ENCODE measurements at places on chromosomes 7 and 10.

DNA sequence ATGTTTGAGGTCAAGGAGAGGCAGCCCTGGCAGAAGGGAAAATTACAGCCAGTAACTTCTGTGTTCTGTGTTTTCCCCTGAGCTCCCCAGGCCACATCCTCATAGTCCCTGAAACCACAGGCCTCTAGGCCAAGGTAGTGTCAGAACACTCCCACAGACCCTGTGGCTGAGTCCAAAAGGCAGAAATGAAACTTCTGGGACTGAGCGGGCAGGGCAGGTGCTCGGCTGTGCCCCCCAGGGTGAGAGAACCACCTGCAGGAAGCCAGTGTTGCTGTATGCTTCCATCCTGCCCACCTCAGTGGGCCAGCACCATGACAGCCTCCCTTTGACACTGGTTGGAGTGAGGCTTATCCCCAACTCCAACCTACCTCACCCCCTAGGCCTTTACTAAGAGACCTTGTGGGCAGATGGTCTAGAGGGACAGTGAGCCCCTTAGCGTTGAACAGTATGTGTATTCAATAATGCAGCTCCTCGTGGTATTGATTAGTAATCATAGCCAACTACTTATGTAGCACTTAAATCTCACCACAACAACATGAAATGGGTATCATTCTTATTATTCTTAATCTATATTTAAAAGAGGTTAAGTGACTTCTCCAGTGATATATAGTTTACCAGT is 30.3 kb downstream of the PIK3CG start:
- H3K4me1 ChIP-seq: no peaks in the 10 kb centered on the region
- no peak overlapping the region for H3K27ac ChIP-seq
- no peaks in the 10 kb centered on the region for H3K27me3 ChIP-seq

GRCh38 chr7:100677308-100678267 is 4.0 kb downstream of the GNB2 start:
- H3K27ac ChIP-seq: no peak overlapping the region
- peak overlapping the region; percentile 80 for H3K4me3 ChIP-seq
- DNase-seq: no peak
- H3K4me1 ChIP-seq: peaks cover 13% of the 10 kb centered on the region

DNA sequence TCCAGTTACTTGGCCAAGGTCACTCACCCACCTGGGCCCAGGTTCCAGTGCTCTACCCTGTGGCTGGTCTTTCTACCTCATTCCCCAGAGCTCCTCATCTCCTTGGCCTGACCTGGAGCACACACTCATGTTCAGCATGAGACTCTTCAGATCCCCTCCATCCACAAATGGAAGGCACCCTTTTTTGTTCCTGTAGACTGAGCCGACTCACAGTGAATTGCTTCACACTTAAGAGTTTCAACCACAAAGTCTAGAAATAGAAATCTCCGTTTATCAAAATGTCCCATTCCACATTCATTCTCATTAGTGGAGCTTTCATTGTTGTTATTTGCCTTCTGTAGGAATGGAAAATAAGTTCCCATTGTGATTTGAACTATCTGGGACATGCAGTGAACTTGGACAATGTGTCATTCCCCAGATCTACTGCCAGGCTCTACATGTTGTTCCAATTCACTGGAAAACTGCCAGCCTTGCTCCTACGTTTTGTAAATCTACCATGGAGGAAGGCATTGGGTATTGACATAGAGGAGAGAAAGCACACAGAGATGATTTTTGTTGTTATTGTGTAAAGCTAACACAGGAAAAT is 125.3 kb upstream of the CELF2 start:
- H3K4me1 ChIP-seq: peaks cover 10% of the 10 kb centered on the region
- H3K27me3 ChIP-seq: no peaks in the 10 kb centered on the region
- H3K27ac ChIP-seq: no peak overlapping the region
- peaks cover 6% of the 10 kb centered on the region for H3K36me3 ChIP-seq
- no peak overlapping the region for H3K4me3 ChIP-seq
- DNase-seq: no peak

DNA sequence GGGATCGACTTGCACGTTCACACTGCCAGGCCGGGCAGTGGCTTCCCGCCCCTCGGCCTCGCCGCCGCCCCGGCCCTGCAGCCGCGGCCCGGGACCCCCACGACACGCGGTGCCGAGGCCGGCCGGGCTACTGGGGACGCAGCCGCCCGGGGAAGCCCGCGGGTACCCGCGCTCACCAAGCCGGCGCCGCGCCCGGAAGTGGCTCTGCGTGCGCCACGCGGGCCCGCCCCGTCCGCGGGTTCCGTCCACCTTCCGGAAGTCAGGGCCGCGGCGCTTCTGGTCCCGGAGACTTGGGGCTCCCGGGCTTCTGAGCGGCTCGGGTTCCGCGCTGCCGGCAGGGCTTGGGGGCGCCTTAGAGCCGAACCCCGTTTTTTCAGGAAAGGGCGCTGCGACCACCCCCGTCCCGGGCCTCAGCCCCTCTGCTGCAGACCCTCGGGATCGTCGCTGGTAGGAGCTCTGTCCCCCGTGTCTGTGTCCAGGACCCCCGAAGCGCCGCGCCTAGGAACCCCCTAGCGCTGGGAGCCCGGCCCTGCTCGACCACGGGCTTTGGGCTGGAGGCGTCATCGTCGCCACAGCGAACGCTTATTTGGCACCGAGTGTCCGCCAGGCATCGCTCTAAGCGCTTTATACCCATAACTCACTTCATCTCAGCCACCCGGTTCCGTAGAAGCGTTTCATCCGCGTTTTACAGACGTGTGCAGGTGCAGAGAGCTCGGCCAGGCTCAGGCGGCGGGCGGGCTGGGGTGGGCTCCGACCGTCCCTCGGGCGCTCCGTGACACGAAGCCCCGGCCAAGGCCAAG is at the start of gene PSMG3:
TSS of gene PSMG3 (minus strand) at position 200 of the 800 bp plus-strand sequence. CDS start 693 bp downstream, outside the sequence.
- peak within 1 kb of the TSS; percentile 84 for H3K27ac ChIP-seq
- peak within 1 kb of the TSS; percentile 92 for H3K4me3 ChIP-seq
- no peaks in the 10 kb centered on the region for H3K27me3 ChIP-seq
- peaks cover 30% of the 10 kb centered on the region for H3K4me1 ChIP-seq
- DNase-seq: peak; percentile 79

- H3K4me1 ChIP-seq: no peaks in the 10 kb centered on the region
- DNase-seq: no peak
- H3K4me3 ChIP-seq: no peak overlapping the region
Measured at GRCh38 chr10:6068422-6068821, 6.3 kb upstream of the IL2RA start.

DNA sequence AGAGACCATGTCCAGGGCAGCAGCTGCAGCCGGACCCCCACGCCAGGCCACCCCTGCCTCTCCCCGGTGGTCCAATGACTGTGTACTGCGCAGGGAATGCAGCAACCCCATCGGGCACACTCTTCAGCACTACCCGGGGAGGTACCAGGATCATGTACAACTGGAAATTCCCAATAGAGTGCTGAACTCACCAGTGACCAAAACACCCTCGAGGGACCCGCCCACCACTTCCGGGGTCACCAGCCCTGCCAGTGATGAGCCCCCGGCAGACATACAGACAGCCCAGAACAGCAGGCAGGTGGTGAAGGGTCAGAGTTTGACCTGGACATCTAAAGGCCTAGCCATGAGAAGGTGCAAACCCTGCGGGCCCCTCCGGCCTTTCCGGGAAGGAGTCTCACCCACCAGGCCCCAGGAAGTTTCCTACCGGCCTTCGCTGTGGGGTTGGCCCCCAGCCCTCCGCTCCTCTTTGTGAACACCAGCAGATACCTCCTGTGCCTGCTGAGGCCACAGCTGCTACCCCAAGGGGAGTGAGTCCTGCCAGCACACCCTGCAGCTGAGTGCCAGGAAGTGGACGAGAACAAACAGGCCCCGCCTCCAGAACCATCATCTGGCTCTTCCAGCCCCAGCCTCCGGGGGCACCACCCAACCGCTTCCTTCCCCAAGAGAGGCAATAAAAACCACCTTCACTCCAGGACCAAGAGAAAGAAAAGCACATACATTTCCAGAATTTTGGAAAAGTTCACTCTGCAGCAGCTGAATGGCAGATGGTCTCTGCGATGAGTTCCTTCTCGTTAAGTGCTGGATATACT is 5.0 kb upstream of the ANKRD61 start:
- H3K4me3 ChIP-seq: no peak overlapping the region
- H3K4me1 ChIP-seq: no peaks in the 10 kb centered on the region
- DNase-seq: peak; percentile 6

DNA sequence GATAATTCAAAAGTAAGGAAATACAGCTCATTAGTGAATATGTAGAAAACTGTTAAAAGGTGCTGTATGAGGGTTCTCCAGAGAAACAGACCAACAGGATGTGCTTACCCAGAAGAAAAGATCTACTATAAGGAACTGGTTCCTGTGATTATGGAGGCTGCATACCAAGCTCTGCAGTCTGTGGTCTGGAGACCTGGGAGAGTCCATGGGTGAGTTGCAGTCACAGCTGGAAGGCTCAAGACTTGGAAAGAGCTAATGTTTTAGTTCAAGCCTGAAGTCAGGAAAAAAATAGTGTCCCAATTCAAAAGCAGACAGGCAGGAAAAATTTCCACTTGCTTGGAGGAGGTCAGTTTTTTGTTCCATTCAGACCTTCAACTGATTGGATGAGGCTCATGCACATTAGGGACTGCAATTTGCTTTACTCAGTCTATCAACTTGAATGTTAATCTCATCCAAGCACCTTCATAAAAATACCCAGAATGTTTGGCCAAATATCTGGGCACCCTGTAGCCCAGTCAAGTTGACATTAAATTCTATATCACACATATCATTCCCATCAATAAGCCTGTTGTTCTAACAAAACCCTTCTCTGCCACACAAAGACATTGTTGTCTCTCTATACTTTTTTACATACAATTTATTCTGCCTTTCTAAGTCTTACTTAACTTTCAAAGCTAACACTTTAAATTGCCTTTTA is 197.9 kb upstream of the KLF6 start:
- no peak overlapping the region for H3K27ac ChIP-seq
- peaks cover 7% of the 10 kb centered on the region for H3K36me3 ChIP-seq
- no peaks in the 10 kb centered on the region for H3K27me3 ChIP-seq
- no peak overlapping the region for H3K4me3 ChIP-seq
- peaks cover 19% of the 10 kb centered on the region for H3K4me1 ChIP-seq
- no peak for DNase-seq
